ENCODE measurements at places on chromosomes 2 and 18.

DNA sequence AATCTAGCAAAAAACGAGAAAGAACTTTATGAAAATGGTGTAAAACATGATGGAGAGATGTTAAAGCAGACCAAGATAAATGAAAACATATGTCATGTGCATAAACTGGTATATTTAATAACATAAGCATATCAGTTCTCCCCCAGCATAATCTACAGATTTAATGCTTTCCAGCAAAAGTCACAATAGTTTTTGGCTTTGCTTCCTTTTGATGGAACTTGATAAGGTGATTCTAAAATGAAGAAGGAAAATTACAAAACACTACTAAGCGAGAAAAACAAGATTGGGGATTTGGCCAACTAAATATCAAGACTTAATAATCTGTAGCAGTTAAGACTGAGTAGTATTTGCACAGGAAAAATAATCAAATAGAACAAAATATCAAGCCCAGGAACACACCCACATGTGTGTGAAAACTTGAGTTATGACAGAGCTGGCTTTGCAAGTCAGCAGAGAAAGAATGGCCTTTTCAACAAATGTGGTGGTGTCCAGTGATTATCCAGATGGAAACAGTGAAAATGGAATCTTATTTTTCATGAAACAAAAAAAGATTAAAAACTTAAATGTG, 83.7 kb upstream of the L3MBTL4 start:
- no peak for DNase-seq

DNA sequence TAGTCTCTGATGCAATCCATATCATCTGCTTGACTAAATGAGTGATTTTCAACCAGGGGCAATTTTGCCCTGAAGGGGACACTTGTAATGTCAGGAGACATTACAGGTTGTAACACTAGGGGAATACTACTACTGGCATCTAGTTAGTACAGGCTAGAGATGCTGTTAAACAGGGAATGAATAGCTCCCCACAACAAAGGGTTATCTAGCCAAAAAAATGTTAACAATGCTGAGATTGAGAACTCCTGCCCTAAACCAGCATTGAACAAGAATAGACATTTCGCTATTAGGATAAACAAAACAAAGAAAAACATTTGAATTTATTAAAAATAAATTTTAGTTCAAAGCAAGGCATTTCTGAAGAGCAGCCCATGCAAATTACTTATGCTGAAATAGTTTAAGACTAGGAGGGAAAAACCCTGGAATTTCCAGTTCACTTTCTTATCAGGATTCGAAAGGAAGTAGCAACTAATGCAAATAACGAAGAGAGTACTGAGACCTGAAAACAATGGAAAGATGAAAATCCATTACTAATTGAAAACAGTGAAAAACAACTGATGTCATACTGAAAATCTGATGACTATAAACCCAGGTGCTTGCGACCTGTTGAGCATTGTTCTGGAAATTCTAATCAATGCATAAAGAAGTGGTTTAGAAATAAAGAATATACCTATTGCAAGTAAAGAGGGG, 53.1 kb downstream of the CAB39 start:
- DNase-seq = no peak

DNA sequence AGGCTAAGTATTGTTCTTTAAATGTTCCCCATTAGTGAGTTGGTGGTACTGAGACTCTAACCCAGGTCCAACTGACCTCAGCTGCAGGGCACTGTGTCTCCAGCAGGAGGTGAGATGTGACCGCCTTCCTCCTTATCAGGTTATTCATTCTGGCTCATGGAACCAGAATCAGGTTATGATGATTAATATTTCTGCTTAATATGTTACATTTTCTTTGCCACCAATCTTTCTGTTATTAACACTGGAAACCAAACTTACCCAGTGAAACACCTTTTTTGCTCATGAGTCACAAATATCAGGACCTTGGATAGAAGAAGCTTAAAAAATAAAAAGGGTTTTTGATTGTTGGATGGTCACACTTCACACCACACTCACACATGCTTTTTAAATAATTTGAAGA, 85.4 kb downstream of the DPP4 start:
- DNase-seq = no peak

- DNase-seq = no peak
Measured at GRCh38 chr2:19484736-19485135, 126.3 kb upstream of the OSR1 start.

Data from AG20443 (cell line).